ENCODE measurements at places on chromosomes 1 and 21.

DNA sequence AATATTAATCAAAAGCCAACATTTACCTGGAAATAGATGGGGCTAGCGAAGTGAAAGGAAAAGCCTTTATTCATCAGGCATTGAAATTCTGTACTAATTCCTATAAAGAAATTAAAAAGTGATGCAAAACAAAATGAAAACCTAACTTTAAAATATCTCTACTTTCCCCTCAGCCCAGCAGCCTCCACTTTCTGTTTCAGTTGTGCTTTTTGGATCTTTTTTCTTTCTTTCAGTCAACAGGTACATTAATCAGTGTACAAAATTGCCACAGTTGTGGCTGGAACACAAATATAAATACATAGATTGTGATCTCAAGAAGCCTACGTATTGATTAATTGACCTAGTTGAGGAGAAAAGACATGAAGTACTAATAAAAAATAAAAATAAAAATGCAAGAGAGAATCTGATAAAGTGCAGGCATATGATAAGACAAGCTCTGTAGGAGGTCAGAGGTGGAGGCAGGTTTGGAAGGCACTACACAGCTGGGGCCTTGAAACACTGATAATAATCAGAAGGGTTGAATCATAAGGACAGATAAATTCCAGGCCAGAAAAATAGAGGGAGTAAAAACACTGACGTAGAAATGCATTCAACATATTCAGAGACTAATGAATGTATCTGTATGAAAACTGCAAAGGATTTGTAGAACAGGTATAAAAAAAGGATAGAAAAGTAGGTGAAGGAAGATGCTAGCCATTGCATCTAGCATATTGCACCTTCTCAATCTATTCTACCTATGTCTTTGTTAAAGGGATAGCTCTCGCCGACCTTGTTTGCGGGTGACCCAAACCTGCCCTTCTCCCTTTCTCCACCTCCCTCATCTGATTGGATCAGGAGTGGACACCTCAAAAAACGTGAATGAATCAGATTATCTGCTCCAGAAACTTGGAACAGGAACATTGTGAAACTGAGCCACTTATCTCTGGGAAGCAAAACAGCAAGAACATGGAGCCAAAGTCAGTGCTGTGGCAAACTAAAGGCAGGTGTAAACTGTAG is 607.8 kb upstream of the ADGRL2 start:
- no peak for DNase-seq

DNA sequence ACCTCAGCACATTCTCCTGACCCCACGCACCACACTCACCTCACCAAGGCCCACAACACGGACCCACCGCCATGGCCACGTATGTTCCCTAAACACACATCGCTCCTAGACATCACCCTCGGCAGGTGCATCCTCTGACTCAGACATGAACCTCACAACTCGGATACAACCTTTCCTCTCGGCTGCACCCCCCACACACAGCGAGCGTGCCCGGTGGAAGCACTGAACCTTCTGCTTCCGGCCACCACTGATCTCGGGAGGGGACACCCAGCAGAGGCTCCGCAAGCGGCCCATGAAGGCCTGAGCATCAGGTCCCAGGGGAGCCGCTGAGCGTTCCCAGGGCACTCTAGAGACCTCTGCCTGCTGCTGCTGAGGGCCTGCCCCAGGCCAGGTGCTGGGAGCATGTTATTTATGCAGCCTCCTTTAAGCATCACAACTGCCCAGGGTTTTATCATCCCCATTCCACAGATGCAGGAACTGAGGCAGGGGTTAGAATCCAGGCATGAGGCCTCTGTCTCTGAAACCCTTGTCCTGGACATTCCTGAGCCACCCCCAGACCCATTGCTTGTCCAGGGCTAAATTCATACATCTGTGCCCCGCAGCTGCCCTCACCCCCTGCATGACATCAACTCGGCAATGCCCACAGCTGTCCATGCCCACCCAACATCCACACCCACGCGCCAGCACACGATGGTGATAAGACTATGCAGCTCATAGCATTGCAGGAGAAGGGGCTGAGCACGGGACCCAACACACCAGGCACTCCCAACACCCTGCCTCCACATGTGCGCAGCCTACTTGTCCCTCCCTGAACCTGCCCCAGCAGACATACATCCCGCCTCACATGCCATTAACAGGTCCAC is 27.0 kb downstream of the SDC3 start:
- no peak for DNase-seq

DNA sequence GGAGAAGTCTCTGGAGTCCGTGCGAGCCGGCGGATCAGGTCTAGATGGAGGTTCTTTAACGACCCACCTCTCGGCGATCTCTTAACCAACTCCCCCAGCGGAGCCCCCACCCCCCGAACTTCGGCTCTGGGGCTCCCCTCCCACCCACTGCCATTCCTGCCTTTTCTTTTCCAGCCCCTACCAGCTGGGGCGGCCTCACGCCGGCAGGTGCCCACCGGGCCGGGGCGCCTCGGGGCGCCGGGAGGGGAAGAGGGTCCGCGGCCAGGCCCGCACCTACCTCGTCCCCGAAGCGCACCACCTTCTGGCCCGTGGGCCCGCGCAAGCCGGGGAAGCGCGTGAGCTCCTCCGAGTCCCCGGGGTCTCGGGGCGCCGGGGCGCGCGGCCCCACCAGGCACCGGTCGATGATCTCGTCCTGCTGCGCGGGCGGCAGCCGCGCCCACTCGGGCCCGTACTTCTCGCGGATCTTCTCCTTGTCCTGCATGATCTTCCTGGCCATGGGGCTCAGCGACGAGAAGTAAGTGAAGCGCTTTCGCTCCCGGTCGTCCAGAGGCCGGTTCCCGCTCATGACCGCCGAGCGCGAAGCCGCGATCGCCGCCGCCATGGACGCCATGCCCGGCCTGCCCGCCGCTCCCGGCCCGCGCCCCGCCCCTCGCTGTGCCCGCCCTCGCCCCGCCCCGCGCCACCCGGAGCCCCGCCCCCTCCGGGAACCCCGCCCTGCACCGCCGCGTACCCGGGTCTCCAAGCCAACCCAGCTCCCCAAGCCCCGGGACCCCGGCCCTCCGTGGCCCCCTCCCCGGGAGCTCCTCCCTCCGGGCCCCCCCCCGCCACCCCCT is at the start of gene C1orf198:
Gene C1orf198 (minus strand): TSS at position 619 of the 833 bp plus-strand sequence. CDS start 9 bp downstream, at position 610.
- DNase-seq: peak; percentile 87

- DNase-seq: no peak
These were observed 40.1 kb upstream of the BMP8B start for GRCh38 chr1:39828734-39829133.

GRCh38 chr1:1079408-1080121 is 5.5 kb upstream of the RNF223 start:
- peak; percentile 97 for DNase-seq

GRCh38 chr1:156463874-156464273 is 36.7 kb downstream of the MEF2D start:
- DNase-seq: no peak

DNA sequence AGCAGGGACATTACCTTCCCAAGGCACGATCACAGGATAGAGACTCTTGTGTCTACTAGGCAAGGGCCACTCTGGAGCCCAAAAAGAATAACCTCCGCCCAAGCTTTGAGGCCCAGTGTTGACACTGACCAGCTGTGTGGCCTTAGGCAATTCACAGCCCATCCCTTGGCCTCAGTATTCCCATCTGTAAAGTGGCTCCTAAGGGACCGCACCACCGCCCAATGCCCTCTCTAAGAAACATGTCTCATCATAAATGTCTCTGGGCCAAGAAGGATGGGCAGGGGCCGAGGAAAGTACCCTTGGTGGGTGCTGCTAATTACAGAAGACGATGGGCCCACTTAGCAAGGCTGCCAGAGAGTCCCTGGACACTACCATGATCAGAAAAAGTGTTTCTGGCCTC is 628 bp downstream of the ARHGEF19 start:
- no peak for DNase-seq

- peak; percentile 92 for DNase-seq
These were observed 3.7 kb downstream of the CD52 start for GRCh38 chr1:26321315-26322041.

DNA sequence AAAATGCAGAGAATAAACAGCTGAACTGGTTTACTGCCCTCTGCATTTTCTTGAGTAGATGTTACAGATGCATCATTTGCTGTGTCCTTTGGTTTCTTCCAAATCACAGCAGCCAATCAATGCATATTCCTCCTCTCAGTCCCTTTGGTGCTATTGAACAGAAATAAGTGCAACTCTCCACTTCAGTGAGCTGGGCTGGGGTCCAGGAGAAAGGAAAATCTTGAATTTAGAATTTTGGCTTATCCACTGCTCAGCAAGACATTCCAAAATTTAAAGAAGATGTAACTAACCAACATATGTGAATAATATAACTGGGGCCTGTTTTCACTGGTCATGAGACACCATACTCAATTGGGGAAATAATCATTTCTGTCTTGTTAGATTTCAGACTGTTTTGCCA is 39.2 kb downstream of the PRMT6 start:
- DNase-seq: no peak

- DNase-seq: no peak
These were observed 37.9 kb downstream of the RGL1 start for GRCh38 chr1:183842795-183843144.

GRCh38 chr1:58726581-58726980 is 26.7 kb upstream of the MYSM1 start:
- DNase-seq: no peak

DNA sequence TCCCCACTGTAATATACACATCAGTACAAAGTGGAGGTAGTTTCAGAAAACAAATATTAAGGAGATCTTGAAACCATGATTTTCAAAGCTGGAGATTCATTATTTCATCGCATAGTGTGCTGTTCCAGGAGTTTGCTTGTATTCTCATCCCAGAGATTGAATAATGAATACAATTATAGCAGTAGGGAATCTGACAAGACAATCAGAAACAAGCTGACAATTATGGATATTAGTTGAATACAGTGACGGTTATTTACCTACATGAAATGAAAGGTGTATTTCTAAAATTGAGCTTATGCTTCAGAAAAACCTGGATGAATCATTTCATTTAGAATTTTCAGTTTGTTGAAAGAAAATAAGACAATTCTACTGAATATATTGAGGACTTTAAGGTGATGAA is 2119.0 kb downstream of the MRPL39 start:
- no peak for DNase-seq

GRCh38 chr1:243294723-243295121 is 38.9 kb downstream of the SDCCAG8 start:
- DNase-seq: no peak

Data from astrocyte of the hippocampus (primary cell).